Bronchus fibroblast of lung (primary cell): ENCODE measurements at places on chromosomes 2 and 18. TPM values are rescaled to one million over a fixed set of nuclear protein-coding genes. Genes with fewer than 3 reads are reported as not detected.

The TRAPPC12 gene
- total RNA-seq, result 61.4 and 65.0 TPM in 2 replicates

The CNDP1 gene
- total RNA-seq, result 0.15 TPM in 1 of 2 replicates, not detected in the other

The PCARE gene
- total RNA-seq, result not detected in 2 replicates

The GALNT3 gene
- total RNA-seq, result 0.84 and 2.5 TPM in 2 replicates

The FKBP1B gene
- total RNA-seq, result 16.8 and 26.1 TPM in 2 replicates

The CBLN2 gene
- not detected in 2 replicates for total RNA-seq

The SNTG2 gene
- not detected in 2 replicates for total RNA-seq

The MMADHC gene
- total RNA-seq, result 79.7 and 94.0 TPM in 2 replicates

The GULP1 gene
- total RNA-seq, result 21.4 and 27.9 TPM in 2 replicates

The LONRF2 gene
- under 0.01 TPM in 2 replicates for total RNA-seq

The PLA2R1 gene
- 1.3 and 1.5 TPM in 2 replicates for total RNA-seq

The LRATD1 gene
- 1.0 and 1.3 TPM in 2 replicates for total RNA-seq

The GATA6 gene
- 9.8 and 10.9 TPM in 2 replicates for total RNA-seq

The ADCYAP1 gene
- total RNA-seq, result 0.34 TPM in 1 of 2 replicates, not detected in the other

The MDH1 gene
- total RNA-seq, result 147 and 157 TPM in 2 replicates

The ARHGAP15 gene
- not detected in 2 replicates for total RNA-seq

The POMC gene
- total RNA-seq, result 3.1 and 4.0 TPM in 2 replicates

The CD207 gene
- not detected in 2 replicates for total RNA-seq

The TTR gene
- total RNA-seq, result not detected in 2 replicates

The KCNF1 gene
- total RNA-seq, result 0.50 and 0.59 TPM in 2 replicates

The C2orf92 gene
- 0.15 and 0.67 TPM in 2 replicates for total RNA-seq

The COPS9 gene
- total RNA-seq, result 197 and 206 TPM in 2 replicates

The C2orf15 gene
- total RNA-seq, result not detected in 2 replicates

The TMEM37 gene
- 0.45 and 0.84 TPM in 2 replicates for total RNA-seq

The RGPD3 gene
- under 0.01 TPM in 1 of 2 replicates, not detected in the other for total RNA-seq
